Naive thymus-derived CD8-positive, alpha-beta T cell (primary cell): ENCODE measurements at places on chromosomes 1 and 21. TPM values are rescaled to one million over a fixed set of nuclear protein-coding genes. Genes with fewer than 3 reads are reported as not detected.

- DNase-seq = no peak
These were observed 701 bp upstream of the INSRR start for GRCh38 chr1:156859523-156860112.

GRCh38 chr1:73106931-73107330 lies 824.6 kb upstream of the NEGR1 start:
- DNase-seq = no peak

- DNase-seq = no peak
These were observed 54.1 kb downstream of the SIK1 start for GRCh38 chr21:43372663-43373361.

- no peak for DNase-seq
These were observed 45.3 kb upstream of the C1orf105 start for GRCh38 chr1:172375211-172375631.

- no peak for DNase-seq
These were observed 42.1 kb downstream of the CAMSAP2 start for GRCh38 chr1:200780545-200781369.

Gene SLFNL1
- total RNA-seq = 0.65 TPM

DNA sequence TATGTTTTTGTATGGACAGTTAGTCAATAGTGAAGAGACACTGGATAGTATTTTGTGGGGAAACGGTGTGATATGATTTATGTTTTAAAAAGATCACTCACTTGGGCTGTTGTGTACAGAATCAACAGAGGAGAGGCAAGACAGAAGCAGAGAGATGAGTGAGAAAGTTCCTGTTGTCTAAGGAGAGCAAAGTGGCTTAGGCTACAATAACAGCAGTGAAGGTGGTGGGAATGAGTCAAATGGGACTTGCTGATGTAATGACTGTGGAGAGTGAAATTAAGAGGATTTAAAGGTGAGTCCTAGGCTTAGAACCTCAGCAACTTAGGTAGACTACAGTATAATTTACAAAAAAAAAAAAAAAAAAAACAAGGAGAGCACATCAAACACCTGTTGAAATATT lies 169.2 kb upstream of the HP1BP3 start:
- no peak for DNase-seq

DNA sequence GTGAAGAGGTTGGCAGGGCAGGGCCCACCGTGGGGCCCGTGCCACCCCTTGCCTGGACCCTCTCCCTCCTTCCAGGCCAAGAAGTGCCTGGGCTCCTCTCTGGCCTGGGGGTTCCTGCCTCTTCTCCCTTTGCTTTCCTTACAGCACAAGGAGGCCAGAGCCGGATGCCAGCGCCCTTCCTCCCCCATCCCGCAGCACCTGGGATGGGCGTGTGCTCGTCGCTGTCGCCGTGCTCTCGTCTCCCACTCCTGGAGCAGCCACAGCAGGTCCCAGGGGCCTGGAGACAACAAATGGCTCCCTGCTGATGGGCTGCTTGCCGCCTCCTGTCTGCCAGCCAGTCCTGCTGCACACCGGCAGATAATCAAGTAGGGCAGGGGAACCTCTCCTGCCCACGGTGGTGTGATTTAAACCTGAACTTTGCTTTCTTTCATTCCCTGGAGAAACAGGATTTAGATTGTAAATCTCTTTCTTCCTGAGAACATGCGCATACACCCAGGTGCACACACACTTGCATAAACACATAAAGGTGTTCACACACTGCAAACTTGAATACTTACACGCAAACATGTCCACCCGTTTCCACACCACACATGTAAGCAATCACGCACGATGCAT lies 50.8 kb upstream of the POU3F1 start:
- no peak for DNase-seq

Gene LCE1C
- not detected for total RNA-seq

- no peak for DNase-seq
These were observed 157.2 kb downstream of the KAZN start for GRCh38 chr1:14755518-14756252.

Gene RNF186
- not detected for total RNA-seq
